ENCODE measurements at places on chromosomes 7 and 10.

GRCh38 chr7:11513460-11513859 lies 318.5 kb downstream of the THSD7A start:
- no peaks in the 10 kb centered on the region for H3K27me3 ChIP-seq
- no peaks in the 10 kb centered on the region for H3K4me1 ChIP-seq
- no peaks in the 10 kb centered on the region for H3K36me3 ChIP-seq

GRCh38 chr10:3261921-3262320 lies 89.3 kb upstream of the PITRM1 start:
- H3K27me3 ChIP-seq, result peaks cover 34% of the 10 kb centered on the region
- no peak for DNase-seq
- H3K4me3 ChIP-seq, result no peak overlapping the region
- no peaks in the 10 kb centered on the region for H3K4me1 ChIP-seq
- H3K36me3 ChIP-seq, result no peaks in the 10 kb centered on the region
- H3K27ac ChIP-seq, result no peak overlapping the region

- no peak overlapping the region for H3K4me3 ChIP-seq
- H3K27me3 ChIP-seq, result peaks cover 83% of the 10 kb centered on the region
- no peak for DNase-seq
- peaks cover 22% of the 10 kb centered on the region for H3K4me1 ChIP-seq
- no peaks in the 10 kb centered on the region for H3K36me3 ChIP-seq
- no peak overlapping the region for H3K27ac ChIP-seq
Observed at GRCh38 chr7:157586426-157586955, 249.7 kb downstream of the DNAJB6 start.

DNA sequence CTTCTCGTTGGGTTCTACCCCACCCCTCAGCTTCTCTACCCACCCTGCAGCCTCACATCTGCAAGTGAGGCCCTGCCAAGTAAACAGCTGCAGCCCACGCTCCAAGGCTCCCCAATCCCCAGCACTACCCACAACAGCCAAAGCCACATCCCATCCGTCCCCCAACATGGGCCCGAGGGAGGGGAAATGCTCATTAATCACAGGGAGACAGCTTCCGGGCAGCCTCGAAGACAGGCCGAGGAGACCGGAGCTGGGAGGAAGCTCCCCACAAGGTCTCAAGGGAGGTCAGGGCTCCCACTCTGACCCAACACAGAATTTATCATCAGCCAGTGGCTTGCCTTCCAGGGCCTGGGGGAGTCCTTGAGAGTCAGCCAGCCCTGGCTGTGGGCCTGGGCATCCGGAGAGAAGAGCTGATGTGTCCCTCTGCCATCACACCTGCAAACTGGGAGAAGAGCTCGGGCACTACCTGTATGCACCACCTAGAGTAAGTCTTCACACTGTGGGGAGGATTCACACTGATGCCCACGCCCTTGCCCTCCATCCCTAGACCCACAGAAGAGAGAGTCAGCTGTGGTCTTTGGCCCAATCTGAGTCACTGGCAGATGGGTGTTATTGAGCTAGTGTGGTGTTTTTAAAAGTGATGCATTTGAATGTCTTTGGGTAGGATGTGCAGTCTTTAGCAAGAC lies 115.5 kb upstream of the ZMIZ1 start:
- DNase-seq, result no peak
- no peak overlapping the region for H3K27ac ChIP-seq
- no peaks in the 10 kb centered on the region for H3K36me3 ChIP-seq

GRCh38 chr7:48366096-48366495 lies 194.8 kb downstream of the ABCA13 start:
- no peak overlapping the region for H3K4me3 ChIP-seq
- H3K27ac ChIP-seq, result no peak overlapping the region
- no peaks in the 10 kb centered on the region for H3K36me3 ChIP-seq
- DNase-seq, result no peak

DNA sequence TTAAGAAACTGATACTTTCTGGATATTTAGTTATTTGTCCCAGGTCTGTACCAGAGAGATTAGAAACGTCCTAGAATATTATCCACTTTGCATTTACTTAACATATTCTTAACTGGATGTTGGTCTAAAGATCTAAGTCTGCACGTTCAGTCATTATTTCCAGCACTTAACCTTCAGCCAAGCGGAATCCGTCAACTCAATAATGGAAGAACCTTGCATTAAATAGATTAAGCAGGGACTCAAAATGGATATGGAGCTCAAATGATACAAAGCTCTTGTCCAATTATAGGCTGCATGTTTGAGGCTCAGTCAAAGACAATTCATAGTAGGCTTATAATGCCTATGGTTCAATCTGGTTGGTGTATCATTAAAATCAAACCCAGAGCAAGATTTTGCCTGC lies 162.9 kb downstream of the SEMA3D start:
- no peak for DNase-seq
- no peaks in the 10 kb centered on the region for H3K4me1 ChIP-seq
- no peaks in the 10 kb centered on the region for H3K36me3 ChIP-seq
- no peak overlapping the region for H3K27ac ChIP-seq
- no peaks in the 10 kb centered on the region for H3K27me3 ChIP-seq

DNA sequence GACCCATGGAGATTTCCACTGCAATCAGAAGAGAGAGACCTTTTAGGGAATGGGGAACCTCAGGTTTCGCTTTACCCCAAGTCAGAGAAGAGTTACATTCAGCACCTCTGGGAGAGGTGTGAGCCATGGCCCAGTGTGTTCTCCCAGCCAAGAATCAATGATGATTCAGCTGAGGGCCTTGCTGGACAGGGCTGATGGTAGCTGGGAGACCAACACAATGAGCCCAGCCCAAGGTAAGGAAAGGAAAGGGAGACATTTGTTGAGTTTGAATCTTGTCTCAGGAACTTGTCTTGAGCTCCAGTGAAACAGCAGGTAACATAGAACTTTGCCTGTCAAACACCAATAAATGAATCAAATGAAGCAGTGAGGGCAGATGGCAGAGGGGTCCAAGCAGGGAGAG lies 14.0 kb upstream of the PPIA start:
- H3K4me3 ChIP-seq, result no peak overlapping the region
- DNase-seq, result no peak
- H3K27ac ChIP-seq, result no peak overlapping the region
- H3K4me1 ChIP-seq, result no peaks in the 10 kb centered on the region

- H3K27me3 ChIP-seq, result peaks cover 29% of the 10 kb centered on the region
- H3K36me3 ChIP-seq, result no peaks in the 10 kb centered on the region
- H3K4me1 ChIP-seq, result no peaks in the 10 kb centered on the region
- no peak for DNase-seq
Observed at GRCh38 chr7:150820578-150821198, 20.1 kb downstream of the TMEM176A start.

- H3K36me3 ChIP-seq, result peaks cover 18% of the 10 kb centered on the region
- peak overlapping the region; percentile 88 for H3K4me3 ChIP-seq
- H3K27me3 ChIP-seq, result peaks cover 4% of the 10 kb centered on the region
- DNase-seq, result peak; percentile 52
Observed at GRCh38 chr10:930625-931325, 730 bp downstream of the LARP4B start.

GRCh38 chr7:97011536-97012364 lies 6.4 kb downstream of the DLX6 start:
- peaks cover 94% of the 10 kb centered on the region for H3K27me3 ChIP-seq
- H3K27ac ChIP-seq, result no peak overlapping the region
- H3K4me3 ChIP-seq, result no peak overlapping the region
- H3K4me1 ChIP-seq, result peaks cover 2% of the 10 kb centered on the region

DNA sequence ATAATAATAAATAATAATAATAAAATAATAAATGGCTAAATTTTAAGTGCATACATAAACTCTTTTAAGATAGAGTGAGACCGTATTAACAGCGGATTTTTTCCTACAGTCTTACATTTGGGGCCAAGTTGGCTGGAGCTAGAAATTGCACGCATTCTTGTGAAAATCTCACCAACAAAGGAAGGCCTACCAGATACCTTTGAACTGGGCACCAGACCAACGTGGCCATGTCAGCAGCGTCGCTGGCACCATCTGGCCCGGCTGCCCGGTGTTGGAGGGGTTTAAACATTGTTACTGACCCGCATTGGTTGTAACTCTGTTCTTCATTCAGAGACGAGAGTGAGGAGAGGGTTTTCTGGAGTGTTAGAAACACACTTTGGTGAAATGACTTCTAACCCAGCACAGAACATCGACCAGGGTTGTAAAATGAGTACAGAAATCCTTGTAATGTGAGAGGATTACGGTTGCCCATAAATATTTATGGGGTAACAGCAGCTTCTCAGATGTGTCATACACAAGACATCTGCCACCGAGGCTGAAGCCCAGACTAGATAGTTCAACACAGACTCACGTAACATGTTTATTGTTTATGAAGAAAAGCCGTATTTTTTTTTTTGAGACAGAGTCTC lies 34.6 kb upstream of the UNCX start:
- H3K27ac ChIP-seq, result no peak overlapping the region
- no peaks in the 10 kb centered on the region for H3K36me3 ChIP-seq
- H3K27me3 ChIP-seq, result peaks cover 41% of the 10 kb centered on the region
- H3K4me1 ChIP-seq, result peaks cover 9% of the 10 kb centered on the region
- DNase-seq, result no peak
- no peak overlapping the region for H3K4me3 ChIP-seq

DNA sequence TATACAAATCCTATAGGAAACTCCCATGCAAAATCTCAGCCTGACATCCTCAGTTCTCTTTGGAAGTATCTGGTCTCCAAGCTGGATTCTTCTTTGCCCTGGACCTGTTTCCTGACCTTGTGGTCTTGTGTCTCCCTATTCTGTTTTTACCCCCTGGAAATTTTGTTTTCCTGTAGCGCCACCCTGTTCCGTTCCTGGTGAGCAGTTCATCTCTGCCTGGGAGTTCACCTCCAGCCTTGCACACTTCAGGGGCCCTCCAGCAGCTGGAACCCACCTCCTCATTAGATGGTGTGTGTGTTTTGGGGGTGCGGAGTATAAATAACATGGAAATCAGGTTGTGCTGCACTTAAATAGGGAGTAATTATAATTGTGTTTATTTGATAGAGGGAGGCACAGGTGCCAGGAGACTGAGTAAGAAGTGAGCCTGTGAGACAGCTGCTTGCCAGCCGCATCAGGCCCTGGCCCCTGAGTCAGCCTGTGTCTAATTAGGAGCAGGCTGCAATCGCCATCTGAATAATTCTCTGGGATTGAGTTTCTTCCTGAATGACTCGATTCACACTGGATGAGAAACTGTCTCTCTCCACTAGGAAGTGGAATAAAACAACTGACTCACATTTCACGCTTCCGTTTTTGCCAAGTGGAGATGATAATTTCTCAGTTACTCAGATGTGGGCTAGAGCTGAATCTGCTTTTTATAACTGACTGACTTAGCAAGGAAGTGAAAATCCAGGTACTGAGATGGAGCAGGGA lies 69.4 kb upstream of the HECTD2 start:
- H3K27me3 ChIP-seq, result no peaks in the 10 kb centered on the region
- no peaks in the 10 kb centered on the region for H3K36me3 ChIP-seq
- no peaks in the 10 kb centered on the region for H3K4me1 ChIP-seq
- H3K4me3 ChIP-seq, result no peak overlapping the region
- DNase-seq, result no peak
- H3K27ac ChIP-seq, result no peak overlapping the region

- DNase-seq, result peak; percentile 26
- H3K27me3 ChIP-seq, result peaks cover 71% of the 10 kb centered on the region
- H3K27ac ChIP-seq, result peak overlapping the region; percentile 51
- H3K4me3 ChIP-seq, result peak overlapping the region; percentile 71
Observed at GRCh38 chr7:114086537-114086913, 167.7 kb upstream of the PPP1R3A start.

- no peak overlapping the region for H3K27ac ChIP-seq
- H3K4me1 ChIP-seq, result peaks cover 6% of the 10 kb centered on the region
- no peaks in the 10 kb centered on the region for H3K36me3 ChIP-seq
- DNase-seq, result no peak
Observed at GRCh38 chr7:39353615-39354376, 212.4 kb upstream of the YAE1 start.

DNA sequence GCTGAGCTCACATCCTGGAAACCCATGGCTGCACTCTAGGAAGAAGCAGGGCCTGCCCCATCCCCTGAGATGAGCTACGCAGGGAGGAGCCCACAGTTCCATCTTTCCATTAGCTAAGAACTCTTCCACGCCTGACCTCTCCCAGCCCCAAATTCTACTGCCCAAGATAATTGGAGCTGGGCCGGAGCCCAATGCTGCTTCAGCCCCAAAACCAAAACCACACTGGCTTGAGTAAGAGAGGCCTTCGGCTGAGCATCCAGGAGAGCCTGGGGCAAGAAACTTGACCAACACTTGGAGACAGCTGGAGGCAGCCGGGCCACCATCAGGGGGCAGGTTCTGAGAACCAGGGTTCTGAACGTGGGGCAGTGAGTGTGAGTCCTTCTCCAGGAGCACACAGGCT lies 116.1 kb upstream of the ZMIZ1 start:
- no peak overlapping the region for H3K27ac ChIP-seq
- H3K4me1 ChIP-seq, result no peaks in the 10 kb centered on the region
- no peak overlapping the region for H3K4me3 ChIP-seq
- no peak for DNase-seq
- H3K36me3 ChIP-seq, result no peaks in the 10 kb centered on the region
- H3K27me3 ChIP-seq, result peaks cover 13% of the 10 kb centered on the region

- no peaks in the 10 kb centered on the region for H3K27me3 ChIP-seq
- no peak for DNase-seq
- no peaks in the 10 kb centered on the region for H3K4me1 ChIP-seq
- H3K4me3 ChIP-seq, result no peak overlapping the region
- no peak overlapping the region for H3K27ac ChIP-seq
Observed at GRCh38 chr7:113204415-113204814, 86.1 kb upstream of the SMIM30 start.

GRCh38 chr7:24102988-24103387 lies 181.0 kb upstream of the NPY start:
- H3K27me3 ChIP-seq, result no peaks in the 10 kb centered on the region
- no peaks in the 10 kb centered on the region for H3K4me1 ChIP-seq
- H3K4me3 ChIP-seq, result no peak overlapping the region
- no peak for DNase-seq

- peaks cover 67% of the 10 kb centered on the region for H3K27me3 ChIP-seq
- H3K4me1 ChIP-seq, result peaks cover 9% of the 10 kb centered on the region
- no peaks in the 10 kb centered on the region for H3K36me3 ChIP-seq
- no peak overlapping the region for H3K4me3 ChIP-seq
Observed at GRCh38 chr10:119025776-119026175, 3.7 kb upstream of the NANOS1 start.

- H3K27me3 ChIP-seq, result peaks cover 31% of the 10 kb centered on the region
- no peak overlapping the region for H3K27ac ChIP-seq
- H3K36me3 ChIP-seq, result peaks cover 1% of the 10 kb centered on the region
- H3K4me3 ChIP-seq, result no peak overlapping the region
- no peaks in the 10 kb centered on the region for H3K4me1 ChIP-seq
Observed at GRCh38 chr7:1794888-1795542, 124.9 kb downstream of the ELFN1 start.

DNA sequence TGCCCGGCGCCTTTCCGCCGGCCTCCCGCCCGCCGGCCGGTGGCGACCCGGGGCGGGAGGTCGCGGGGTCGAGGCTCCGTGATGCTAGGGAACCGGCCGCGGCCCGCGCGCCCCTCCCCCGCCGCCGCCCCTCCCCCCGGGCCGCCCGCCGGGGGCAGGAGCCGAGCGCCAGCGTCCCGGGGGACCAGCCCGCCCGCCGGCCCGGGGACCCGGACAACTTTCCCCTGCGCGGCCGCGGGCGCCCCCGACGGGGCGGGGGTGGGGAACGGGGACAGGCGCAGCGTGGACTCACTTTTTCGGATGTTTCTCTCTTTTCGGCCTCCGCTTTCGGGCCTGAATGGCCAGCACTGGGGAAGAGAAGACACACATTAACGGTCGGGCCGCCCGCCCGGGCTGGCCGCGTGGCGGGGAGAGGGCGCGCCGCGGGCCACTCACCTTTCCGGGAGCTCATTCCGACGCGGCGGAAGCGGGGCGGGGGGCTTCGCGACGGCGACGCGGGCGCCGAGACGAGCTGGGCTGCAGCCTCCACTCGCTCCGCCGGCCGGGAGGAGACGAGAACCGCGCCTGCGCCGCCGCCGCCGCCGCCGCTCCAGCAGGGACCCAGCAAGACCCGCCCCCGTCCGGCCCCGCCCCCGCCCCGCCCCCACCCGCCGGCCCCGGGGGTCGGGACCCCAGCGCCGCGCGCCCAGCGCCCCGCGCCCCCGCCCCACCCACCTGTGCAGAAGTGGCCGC lies at the start of gene SRPK2:
Gene SRPK2, minus strand, starts transcription at position 566 of the 732 bp plus-strand sequence.
- H3K4me3 ChIP-seq, result peak within 1 kb of the TSS; percentile 90
- H3K27me3 ChIP-seq, result peaks cover 8% of the 10 kb centered on the region
- DNase-seq, result peak; percentile 85
- peaks cover 19% of the 10 kb centered on the region for H3K4me1 ChIP-seq
- H3K27ac ChIP-seq, result peak within 1 kb of the TSS; percentile 77

All from activated naive CD4-positive, alpha-beta T cell treated with anti-CD3 and anti-CD28 coated beads, Interleukin-2, amount 10 ng/mL, durations not matched to agents 7 days and 5 days (primary cell).